ENCODE measurements at places on chromosomes 6 and 20.

DNA sequence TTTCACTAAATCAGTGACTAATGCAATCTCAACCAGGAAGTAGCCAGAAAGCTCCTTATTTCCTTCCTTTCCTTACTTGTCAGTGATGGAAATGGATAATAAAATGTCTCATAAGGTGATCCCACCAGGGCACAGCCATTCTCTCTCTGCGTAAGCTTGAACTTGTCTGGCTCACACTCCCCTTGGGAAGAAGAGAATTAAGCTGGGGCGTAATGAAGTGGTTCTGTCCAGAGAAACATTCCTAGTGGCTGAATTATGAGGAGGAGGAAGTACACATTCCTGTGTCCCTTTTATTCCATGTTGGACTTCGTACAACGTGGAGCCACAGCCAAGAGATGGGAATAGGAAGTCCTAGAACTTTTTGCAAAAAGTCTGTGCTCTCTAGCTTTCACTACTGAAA is 93.7 kb downstream of the MTHFD1L start:
- no peak for DNase-seq

GRCh38 chr6:8240301-8240700 is 138.0 kb upstream of the EEF1E1 start:
- no peak for DNase-seq

- no peak for DNase-seq
These were observed 21.9 kb upstream of the BEND6 start for GRCh38 chr6:56932910-56933477.

DNA sequence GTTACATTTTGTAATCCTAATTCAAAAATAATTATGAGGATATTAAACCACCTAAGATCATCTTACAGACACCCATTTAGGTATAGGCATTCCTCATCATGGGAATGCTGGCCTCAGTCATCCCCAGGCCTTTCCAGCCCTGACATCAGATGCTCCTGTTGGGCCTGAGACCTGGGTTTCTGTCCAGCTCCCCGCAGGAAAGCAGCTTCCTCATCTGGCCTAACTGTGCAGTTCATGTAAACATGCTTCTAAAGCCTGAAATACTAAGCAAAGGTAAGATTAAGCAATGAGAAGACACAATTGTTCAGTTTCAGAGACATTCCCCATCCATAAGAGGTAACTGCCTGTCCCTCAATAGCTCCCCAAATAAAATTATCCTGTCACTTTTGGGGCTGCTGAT is 19.0 kb downstream of the ETV7 start:
- DNase-seq, result no peak

GRCh38 chr20:53967527-53967926 is 102.9 kb downstream of the BCAS1 start:
- no peak for DNase-seq

DNA sequence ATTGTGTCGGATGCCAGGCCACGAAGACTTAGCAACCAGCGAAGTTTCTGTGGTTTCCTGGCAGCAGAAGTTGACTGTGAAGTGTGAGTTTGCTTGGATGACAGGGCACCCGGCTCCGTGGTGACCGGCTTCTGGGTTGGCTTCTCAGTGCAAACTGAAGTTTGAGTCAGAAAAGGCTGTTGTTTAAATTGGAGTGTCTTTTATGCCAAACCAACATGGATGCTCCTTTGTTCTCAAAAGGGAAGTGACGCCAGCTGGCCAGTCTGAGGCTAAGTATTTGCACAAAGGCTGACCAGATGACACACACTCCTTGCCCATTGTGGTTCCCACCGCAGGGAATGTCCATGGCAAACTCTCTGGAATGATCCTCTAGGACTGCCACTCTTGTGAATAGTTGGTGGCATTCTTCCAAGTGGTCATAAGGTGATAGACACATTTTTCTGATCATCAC is 164.8 kb upstream of the QKI start:
- DNase-seq, result no peak

DNA sequence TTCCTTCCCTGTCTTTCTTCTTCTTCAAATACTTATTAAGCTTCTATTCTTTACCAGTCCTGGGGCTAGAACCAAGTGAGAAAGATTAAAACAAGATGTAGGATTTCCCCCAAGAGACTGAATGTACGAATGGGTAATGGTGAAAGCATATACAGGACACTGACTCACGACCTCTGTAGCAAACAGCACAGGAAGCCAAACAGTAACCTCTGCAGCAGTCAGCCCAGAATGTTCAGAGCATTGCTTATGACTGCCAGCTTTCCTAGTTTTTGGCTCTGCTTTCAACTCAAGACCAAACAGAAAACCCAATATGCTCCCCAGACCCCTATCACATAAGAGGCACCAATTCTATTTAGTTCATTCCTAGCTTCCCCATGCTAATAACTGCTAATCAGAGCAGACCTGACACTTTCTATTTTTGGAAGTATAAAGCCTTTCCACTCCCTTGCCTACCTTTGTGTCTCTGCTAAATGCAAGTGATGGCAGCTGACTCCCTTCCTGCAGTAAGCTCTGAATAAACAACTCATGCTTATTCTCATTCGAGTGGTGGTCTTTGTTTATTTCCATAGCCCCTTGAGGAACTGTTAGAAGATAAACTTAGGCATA is 690.6 kb downstream of the EPM2A start:
- no peak for DNase-seq

GRCh38 chr20:25054995-25055629 is 2.8 kb downstream of the ACSS1 start:
- DNase-seq, result no peak

- DNase-seq, result no peak
These were observed at the start of gene SMLR1 for GRCh38 chr6:130827247-130828149. TSS of gene SMLR1 (plus strand) at chr6:130827406. CDS start at chr6:130827414, 8 bp downstream.

DNA sequence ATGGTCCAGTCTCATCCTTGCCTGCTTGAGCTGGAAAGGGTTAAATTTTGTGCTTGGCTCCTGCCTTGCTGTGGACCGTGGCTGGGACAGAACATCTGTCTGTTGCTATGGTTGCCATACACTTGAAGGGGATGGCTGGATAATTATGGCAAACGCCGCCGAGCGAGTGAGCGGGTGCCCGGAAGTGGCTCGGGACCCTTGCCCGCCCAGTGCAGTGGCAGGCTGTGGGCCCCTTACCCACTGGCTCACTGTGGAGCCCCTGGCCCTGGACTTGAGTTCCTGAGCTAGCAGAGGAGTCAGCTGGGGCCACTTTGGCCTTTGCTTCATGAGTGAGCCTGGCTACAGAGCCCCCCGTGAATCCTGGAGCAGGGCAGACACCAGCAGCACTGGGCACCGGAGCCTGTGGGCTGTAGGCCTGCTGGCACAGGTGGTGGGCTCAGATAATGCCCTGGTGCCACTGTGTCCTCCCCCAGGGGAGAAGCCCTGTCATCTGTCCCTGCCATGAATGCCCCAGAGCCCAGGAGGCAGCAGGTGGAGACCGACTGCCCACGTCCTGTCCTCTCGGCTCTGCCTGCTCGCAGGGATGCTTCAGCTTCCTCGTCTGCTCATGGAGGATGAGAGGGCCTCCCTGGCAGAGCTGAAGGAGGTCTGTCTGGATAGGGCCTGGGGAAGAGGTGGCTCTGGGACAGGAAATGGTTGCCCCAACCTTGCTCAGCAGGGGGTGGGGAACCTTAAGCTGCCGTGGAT is 25.5 kb upstream of the NOL4L start:
- no peak for DNase-seq

GRCh38 chr20:42254673-42255072 is 636.5 kb upstream of the CHD6 start:
- DNase-seq, result no peak

DNA sequence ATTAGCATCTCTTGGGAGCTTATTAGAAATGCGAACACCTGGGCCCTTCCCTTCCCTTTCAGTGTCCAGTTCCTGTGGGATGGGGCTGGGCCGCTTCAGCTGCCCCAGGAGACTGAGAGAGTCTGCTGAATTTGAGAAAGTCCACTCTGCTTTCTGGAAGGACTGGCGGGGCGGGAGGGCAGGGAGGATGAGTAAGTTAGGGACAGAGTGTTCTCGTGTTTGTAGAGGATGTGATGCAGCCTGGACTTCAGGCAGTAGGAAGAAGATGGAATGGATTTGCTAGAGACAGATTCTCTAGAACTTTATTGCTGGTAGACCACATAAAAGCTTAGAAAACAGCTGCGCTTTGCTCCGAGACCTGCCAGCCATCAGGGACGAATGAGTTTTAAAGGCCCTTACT is 1.1 kb upstream of the TULP4 start:
- no peak for DNase-seq

- no peak for DNase-seq
These were observed 316.6 kb downstream of the THBS2 start for GRCh38 chr6:168937054-168937453.

All from activated CD4-positive, alpha-beta T cell treated with anti-CD3 and anti-CD28 coated beads, Interleukin-2, Interleukin-4, amounts not matched to agents 100 ng/mL and 50 ng/mL, durations not matched to agents 16 hours and 8 hours (primary cell).